ENCODE measurements at places on chromosomes 11 and 22. TPM values are rescaled to one million over a fixed set of nuclear protein-coding genes. Genes with fewer than 3 reads are reported as not detected.

ACTN3 gene
- total RNA-seq, result not detected

UVRAG gene
- total RNA-seq, result 15.3 TPM

GPHA2 gene
- total RNA-seq, result not detected

CCDC81 gene
- 4.5 TPM for total RNA-seq

ANO9 gene
- total RNA-seq, result 0.82 TPM

LMO2 gene
- total RNA-seq, result 1.8 TPM

MTA2 gene
- 123 TPM for total RNA-seq

PTPRJ gene
- total RNA-seq, result 17.4 TPM

YAP1 gene
- 122 TPM for total RNA-seq

DNA sequence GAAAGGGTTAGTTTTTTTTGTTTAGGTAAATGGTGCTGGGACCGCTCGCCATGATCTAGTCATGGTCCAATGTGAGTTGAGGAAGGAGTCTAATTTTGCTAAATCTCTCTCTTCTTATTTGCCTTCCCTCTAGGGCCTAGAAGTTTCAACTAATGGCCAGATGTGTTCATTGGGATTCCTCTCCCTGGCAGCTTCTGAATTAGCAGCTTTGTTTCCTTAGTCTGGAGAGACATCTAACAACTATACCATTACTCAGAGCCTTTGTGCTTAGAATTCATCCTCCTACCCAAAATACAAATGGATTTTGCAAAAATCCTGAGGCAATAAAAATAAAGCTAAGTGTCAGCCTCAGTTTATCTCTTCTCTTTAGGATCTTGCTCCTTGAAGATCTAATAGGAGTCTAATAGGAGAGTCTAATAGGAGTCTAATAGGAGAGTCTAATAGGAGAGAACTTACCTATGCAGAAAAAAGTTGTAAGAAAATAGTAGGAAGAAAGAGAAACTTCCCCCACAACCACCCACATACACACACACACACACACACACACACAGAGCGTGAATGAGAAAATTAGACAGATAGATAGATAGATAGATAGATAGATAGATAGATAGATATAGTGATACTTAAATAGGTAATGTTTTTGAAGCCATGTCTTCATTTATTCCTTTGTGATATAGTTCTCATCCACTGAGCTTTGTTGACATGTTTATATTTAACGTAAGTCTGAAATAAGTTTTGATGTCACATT is 980.5 kb upstream of the CNTN5 start:
- no peaks in the 10 kb centered on the region for H3K4me1 ChIP-seq
- H3K27me3 ChIP-seq, result no peaks in the 10 kb centered on the region
- no peaks in the 10 kb centered on the region for H3K36me3 ChIP-seq
- no peak overlapping the region for H3K4me3 ChIP-seq
- no peak for DNase-seq

DNA sequence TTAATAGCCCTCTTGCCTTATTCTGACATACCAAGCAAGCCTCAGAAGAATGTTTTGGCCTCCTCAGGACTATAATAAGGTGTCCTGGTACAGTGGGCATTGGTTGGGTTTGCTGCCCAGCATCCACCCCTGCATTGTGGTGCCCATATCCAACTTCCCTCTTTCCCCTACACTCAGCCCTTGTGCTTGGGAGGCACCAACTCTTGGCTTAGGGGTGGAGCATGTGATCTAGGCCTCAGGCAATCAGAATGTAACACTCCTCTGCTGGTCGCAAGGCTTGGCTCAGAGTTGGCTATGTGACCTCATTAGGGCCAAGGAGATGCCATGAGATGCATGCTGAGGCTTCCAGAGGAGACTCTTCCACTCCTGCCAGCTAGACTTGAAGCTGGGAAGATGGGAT is 123.0 kb downstream of the CSNK2A3 start:
- DNase-seq, result no peak
- no peak overlapping the region for H3K27ac ChIP-seq
- H3K4me1 ChIP-seq, result no peaks in the 10 kb centered on the region
- no peaks in the 10 kb centered on the region for H3K36me3 ChIP-seq

GRCh38 chr22:40889116-40889515 is 27.2 kb upstream of the DNAJB7 start:
- H3K4me1 ChIP-seq, result no peaks in the 10 kb centered on the region
- H3K27me3 ChIP-seq, result no peaks in the 10 kb centered on the region
- H3K27ac ChIP-seq, result no peak overlapping the region

GRCh38 chr11:44561275-44561805 is 4.1 kb upstream of the CD82 start:
- no peak overlapping the region for H3K4me3 ChIP-seq
- no peaks in the 10 kb centered on the region for H3K36me3 ChIP-seq
- DNase-seq, result no peak
- H3K27me3 ChIP-seq, result no peaks in the 10 kb centered on the region
- no peak overlapping the region for H3K27ac ChIP-seq
- peaks cover 30% of the 10 kb centered on the region for H3K4me1 ChIP-seq

DNA sequence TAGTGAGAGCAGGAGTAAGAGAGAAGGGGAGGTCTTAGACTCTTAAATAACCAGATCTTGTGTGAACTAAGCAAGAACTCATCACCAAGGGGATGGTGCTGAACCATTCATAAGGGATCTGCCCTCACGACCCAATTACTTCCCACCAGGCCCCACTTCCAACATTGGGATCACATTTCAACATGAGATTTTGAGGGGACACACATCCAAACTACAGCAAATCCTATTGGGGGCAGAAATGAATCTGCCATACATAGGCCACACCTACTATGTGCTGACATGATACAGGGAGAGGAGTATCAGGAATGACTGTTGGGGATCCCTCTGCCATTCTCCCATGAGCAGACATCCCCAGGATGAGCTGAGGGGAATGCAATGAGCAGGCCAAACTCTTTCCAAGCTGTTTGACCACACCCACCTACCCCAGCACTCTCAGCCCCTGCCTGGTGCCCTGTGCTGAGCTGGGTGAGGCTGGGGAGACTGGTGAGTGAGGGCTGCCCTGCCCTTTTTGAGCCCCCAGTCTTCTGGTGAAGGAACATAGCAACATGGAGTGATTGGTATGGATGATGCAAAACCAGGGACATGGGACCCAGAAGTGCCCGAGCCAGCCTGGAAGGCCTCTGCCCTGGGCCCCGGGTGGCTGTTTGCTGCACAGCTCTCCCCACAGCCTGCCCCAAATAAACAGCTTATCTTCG is 1.2 kb upstream of the GTSE1 start:
- peaks cover 20% of the 10 kb centered on the region for H3K4me1 ChIP-seq
- DNase-seq, result no peak
- no peak overlapping the region for H3K27ac ChIP-seq
- H3K4me3 ChIP-seq, result peak overlapping the region; percentile 72

GRCh38 chr11:9066433-9066925 is 24.9 kb downstream of the SCUBE2 start:
- H3K27me3 ChIP-seq, result no peaks in the 10 kb centered on the region
- no peaks in the 10 kb centered on the region for H3K36me3 ChIP-seq
- no peaks in the 10 kb centered on the region for H3K4me1 ChIP-seq
- no peak overlapping the region for H3K4me3 ChIP-seq

DNA sequence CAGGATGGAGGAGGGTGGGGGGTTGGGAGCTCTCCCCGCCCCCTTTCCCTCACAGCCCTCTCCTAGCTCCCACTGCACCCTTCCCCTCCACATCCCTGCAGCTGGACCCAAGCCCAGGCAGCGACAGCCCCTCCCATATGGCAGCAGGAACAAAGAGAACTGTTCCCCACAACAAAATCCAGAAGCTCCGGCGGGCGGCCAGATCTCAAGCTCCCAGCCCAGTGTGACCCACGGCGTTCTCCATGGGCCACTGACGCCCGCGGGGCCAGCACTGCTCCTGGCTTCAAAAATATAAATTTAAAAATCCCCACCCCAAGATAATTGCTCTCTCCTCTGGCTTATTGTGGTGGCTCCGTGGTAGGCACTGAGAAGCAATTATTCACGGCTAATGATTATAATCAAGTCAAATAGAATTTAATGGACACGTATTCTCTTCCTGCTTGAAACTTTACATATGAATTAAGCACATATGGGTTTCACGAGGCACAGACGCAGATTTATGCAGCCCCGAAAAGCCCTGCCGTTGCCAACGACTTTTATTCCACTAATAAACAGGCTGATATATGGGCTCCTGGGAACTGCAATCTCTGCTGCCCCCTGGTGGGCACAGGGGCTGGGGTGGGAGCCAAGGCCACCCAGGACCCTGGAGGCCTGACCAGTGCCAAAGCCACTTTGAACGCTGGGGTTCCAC is 17.5 kb downstream of the MACROD1 start:
- no peak overlapping the region for H3K4me3 ChIP-seq
- H3K27ac ChIP-seq, result no peak overlapping the region
- no peaks in the 10 kb centered on the region for H3K36me3 ChIP-seq
- H3K27me3 ChIP-seq, result no peaks in the 10 kb centered on the region

- H3K4me1 ChIP-seq, result no peaks in the 10 kb centered on the region
- no peaks in the 10 kb centered on the region for H3K36me3 ChIP-seq
- H3K27ac ChIP-seq, result no peak overlapping the region
- H3K4me3 ChIP-seq, result no peak overlapping the region
Observed at GRCh38 chr11:125207866-125208425, 43.4 kb downstream of the PKNOX2 start.

DNA sequence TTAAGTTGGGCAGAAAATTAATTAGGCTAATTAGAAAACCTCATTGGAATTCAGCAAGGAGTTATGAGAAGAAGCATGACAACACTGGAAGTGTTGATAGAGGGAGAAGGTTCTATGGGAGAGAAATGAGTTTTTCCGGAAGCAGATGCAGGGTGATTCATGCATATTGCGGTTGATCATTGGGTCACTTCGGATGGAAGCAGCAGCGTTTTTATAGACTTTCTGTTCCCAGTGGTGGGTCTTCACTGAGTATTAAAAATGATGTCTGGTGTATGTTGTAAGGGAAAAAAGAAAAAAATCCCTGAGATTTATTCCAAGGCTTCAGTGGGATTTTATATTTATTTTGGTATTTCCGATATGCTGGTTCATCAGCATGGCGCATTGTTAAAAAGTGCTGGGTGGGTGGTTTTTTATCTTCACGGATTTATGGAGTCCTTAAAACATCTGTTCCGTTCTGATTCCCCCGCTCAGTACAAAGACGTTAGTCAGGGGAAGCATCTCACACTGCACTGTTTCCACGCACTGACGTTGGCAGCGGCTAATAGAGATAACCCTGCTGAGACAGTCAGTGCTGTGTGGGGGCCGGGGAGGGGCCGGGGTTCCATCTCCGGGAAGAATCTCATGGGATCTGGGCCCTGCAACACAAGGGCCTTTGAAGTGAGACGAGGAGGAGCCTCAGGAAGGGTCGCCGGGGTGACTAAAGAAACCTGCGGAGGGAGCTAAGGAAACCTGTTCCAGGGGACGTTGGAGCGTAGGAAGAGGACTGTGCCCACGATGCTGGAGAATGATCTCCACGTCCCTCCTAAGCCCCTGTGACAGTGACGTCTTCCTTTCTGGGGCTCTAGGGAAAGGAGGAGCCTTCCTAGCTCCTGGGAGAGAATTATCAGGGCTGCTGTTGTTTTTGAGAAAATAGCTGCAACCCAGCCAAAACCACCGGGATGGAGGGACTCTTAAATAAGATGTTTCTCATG is 390.0 kb downstream of the NTM start:
- H3K36me3 ChIP-seq, result no peaks in the 10 kb centered on the region
- peak; percentile 84 for DNase-seq
- H3K27me3 ChIP-seq, result no peaks in the 10 kb centered on the region

- H3K4me1 ChIP-seq, result peaks cover 6% of the 10 kb centered on the region
- H3K4me3 ChIP-seq, result no peak overlapping the region
- H3K27ac ChIP-seq, result no peak overlapping the region
- peaks cover 94% of the 10 kb centered on the region for H3K27me3 ChIP-seq
- DNase-seq, result no peak
- H3K36me3 ChIP-seq, result no peaks in the 10 kb centered on the region
Observed at GRCh38 chr11:44307340-44308099, 2.4 kb downstream of the ALX4 start.

DNA sequence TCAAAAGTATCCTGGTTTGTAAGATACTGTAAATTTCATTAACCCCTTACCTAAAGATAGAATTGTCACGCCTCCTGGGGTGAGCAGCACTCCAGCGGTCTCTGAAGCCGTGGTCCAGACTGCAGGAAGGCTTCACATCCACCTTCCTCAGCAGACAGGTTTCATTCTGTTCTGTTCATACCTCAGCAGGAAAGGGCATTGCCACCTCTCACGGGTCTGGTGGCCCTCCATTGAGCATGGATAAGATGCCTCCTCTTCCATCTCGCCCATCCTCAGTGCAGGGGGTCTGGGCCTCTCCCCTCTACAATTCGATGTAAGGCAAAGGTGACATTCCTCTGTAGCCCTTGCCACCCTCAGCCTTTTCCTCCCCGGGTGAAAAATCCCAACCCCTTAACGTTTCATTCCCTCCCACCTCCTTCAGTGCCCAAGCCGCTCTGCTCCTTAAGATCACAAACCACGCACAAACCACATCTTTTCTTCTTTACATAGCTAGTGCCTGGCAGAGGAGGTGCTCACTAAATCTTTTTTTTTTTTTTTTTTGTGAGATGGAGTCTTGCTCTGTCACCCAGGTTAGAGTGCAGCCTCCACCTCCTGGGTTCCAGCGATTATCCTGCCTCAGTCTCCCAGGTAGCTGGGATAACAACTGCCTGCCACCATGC is 28.5 kb downstream of the RPUSD4 start:
- H3K27ac ChIP-seq, result no peak overlapping the region
- no peak for DNase-seq
- no peaks in the 10 kb centered on the region for H3K27me3 ChIP-seq

GRCh38 chr22:50487290-50488005 is 789 bp downstream of the MIOX start:
- no peaks in the 10 kb centered on the region for H3K36me3 ChIP-seq
- H3K4me1 ChIP-seq, result peaks cover 7% of the 10 kb centered on the region
- H3K4me3 ChIP-seq, result no peak overlapping the region

DNA sequence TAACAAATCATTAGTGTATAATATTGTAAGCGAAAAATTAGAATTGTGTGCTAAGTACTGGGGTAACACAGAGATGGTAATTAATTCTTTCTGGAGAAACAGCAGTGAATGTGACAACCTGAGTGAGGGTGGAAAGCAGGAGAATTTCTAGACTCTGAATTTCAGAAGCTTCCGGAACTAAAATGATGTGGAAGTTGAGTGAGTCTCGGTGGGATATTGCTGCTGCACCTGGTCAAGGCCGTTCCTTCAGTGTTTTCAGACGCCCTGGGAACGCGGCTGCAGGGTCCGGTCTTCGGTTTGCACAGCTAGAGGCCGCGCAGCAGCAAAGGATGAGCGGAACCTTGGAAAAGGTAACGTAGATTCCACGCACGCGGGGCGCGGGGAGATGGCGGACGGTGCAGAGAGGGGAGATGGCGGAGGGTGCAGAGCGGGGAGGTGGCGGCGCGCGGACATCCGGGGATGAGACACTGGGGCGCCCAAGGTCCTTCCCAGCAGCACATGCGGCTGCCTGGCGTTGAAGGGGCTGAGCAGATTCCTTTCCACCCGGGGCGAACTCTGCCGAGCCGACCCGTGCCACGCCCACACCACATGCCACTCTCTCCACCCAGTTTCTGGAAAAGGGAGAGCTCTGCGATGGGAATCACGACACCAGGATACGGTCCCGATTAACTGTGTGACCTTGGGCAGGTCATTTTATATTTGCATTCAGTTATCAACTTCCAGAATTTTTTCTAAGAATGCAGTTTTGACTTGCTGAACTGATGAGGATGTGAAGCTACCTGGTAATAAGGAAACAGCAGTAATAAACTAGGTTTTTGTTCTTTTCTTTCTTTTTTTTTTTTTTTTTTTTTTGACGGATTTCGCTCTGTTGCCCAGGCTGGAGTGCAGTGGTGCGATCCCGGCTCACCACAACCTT is at the start of gene MRPL48:
TSS of gene MRPL48 (plus strand) at position 232 of the 916 bp plus-strand sequence. CDS start at position 330, 98 bp downstream.
- H3K4me1 ChIP-seq, result no peaks in the 10 kb centered on the region
- H3K4me3 ChIP-seq, result peak within 1 kb of the TSS; percentile 87
- no peaks in the 10 kb centered on the region for H3K36me3 ChIP-seq
- H3K27me3 ChIP-seq, result no peaks in the 10 kb centered on the region

- H3K4me3 ChIP-seq, result no peak overlapping the region
- H3K4me1 ChIP-seq, result peaks cover 3% of the 10 kb centered on the region
Observed at GRCh38 chr22:23837911-23838680, 710 bp downstream of the DERL3 start.
